ENCODE measurements at places on chromosomes 12 and 14. TPM values are rescaled to one million over a fixed set of nuclear protein-coding genes. Genes with fewer than 3 reads are reported as not detected.

- DNase-seq: peak; percentile 76
Measured at GRCh38 chr14:89417465-89418225, 612 bp upstream of the FOXN3 start.

GRCh38 chr14:38389681-38390080, 133.8 kb upstream of the CLEC14A start:
- DNase-seq: no peak

- no peak for DNase-seq
Measured at GRCh38 chr14:84482256-84483071, 1047.5 kb upstream of the FLRT2 start.

DNA sequence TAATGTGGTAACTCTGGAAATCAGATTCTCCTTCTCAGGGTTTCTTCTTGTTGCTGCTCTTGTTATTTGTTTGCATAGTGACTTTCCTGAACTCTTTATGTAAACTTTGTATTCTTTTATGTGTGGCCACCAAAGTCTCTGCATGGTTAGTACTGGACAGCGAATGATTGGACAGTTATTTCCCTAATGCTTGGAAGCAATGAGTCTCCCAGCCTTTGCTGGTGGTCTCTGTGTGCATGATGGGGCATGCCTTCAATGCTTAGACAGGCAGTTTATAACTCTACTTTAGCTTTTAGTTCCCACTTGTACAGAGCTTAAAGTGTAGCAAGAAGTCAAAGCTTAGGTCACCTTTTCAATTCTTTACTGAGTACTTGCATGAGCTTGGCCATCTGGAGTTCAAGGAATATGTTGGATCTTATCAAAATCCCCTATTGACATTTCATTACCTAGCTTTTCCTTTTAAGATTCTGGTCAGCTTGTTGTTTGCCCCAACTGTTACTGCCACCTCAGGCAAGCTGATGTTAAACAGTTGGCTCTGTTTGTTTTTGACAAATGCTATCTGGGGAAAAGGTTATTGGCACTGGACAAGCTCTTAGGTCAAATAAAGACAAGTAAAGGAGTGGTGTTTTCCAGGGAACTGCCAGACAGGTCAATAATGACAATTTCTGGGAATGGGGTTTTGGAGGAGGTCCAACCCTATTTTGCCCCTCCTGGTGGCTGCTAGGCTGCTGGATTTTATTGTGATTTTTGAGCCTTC, 12.3 kb downstream of the CCDC91 start:
- peak; percentile 76 for DNase-seq

DNA sequence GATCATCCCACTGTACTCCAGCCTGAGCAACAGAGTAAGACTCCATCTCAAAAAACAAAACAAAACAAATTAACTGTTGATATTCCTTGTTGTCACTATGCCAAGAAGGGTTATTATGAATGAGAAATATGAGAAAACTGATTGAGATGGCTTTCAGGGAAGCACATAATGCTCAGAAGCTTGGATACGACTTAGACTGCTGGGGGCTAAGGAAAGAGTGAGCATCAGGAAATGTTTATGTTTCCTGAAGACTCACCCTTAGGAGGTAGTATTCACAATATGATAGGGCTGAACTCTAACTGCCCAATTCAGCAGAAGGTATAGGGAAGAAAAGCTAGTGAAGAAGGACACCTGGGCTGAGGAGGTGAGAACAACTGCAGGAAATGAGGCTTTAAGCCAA, 6.3 kb downstream of the STYK1 start:
- DNase-seq: no peak

- peak; percentile 25 for DNase-seq
Measured at GRCh38 chr14:50040401-50040775, 76.0 kb downstream of the VCPKMT start.

GRCh38 chr12:43444940-43445564, 107.0 kb downstream of the ADAMTS20 start:
- DNase-seq: peak; percentile 70

GRCh38 chr12:93379981-93380361, 2.2 kb downstream of the NUDT4 start:
- no peak for DNase-seq

DNA sequence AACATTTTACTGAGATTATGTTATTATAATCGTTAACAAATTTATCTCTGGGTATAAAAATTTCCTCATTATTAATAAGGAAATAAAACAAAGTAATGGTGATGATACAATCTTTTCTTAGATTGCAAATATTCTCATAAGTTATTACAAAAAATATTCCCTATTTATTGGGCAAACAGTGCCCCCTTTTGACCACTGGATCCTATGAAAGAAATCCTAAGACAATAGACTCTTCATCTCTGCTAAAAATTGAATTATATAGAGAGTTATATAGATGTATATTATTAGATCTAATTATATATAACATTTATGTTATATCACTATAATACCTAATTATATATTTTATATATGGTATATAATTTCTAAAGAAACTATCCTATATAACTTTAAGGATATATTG, 94.2 kb upstream of the FGD4 start:
- DNase-seq: no peak

DNA sequence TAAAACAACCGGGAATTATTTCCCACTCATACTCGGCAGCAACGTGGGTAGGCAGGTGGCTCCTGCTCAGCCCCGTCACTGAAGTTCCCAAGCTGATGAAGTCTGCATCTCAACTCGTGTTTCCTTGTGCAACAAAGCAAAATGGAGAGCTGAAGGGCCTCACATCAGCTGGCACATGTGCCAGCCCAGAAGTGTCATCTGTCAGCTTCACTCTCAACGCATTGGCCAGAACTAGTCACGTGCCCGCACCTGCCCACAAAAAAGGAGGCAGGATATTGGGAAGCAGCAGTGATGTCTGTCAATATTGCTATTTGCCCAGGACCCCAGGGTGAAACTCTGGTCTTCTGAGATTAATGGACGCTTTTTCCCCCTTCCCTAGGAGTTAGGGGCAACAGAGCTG, 344.0 kb downstream of the BCL11B start:
- no peak for DNase-seq

DNA sequence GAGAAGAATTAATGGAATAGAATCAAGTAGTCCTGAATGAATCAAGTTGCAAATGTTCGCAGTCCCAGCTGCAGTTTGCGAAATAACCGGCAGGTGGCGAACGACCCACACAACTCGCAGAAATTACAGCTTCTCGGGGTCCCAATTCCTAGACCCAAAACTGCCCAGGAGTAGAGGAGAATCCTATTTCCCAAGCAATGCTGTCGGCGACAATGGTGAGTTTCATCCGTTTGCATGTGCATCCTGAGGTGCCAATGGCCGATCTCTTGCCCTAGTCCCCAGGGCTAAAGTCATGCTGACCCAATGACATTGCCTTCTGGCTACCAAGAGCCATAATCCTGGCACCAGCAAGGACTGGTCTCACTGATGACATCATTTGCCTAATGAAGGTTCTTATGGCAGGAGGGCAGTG, 8.5 kb upstream of the ASCL1 start:
- peak; percentile 55 for DNase-seq

DNA sequence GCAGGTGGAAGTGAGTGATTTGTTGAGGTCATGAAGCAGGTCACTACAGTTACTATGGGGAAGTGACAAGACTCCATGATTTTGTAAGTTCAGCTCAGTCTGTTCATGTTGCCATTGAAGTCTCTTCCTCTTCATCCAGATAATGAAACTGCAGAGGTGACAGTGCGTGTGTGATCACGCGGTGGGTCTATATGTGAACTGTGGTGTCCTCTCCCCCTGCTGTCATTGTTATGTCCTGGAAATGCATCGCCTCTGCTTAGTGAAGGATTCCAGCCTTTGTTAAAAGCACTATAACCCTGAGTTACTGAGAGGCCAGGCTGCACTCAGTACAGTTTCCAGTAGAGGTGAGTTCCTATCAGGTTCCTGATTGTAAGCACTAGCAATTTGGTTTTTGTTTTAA, 216.2 kb upstream of the RMST start:
- no peak for DNase-seq

DNA sequence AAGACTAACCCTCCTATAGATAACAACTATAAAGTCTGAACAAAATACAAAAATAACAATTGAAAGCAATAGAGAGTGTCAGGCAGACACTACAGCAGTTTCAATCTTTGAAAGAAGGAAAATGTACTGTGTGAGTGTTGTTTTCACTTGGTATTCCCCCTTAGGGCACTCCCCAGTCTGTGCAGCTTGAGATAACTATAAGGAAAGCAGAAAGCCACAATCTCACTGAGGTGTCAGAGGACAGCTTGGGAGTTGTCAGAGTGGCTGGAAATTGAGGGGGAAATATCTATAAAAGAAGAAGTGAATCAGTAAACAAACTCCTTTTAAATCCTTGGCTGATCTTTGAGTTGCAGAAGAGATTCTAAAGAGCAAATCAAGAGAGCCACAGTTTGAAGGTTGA, 364.8 kb downstream of the NELL2 start:
- DNase-seq: no peak

DNA sequence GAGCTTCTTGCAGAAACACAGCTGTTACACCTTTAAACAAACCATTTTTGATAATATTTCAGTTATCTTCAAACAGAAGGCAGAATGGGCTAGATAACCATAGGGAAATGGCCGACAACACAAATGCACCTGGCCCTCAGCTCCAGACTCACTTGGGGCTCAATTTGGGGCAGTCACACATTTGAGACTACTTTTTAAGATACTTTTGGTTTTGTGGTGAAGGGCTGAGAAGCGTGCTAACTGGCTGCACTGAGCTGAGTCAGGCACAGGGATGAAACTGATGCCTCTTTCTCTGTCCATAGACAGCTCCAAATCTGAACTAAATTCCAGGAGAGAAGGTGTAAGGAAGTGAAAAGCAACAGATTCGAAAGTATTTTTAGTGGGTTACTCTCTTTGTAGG, 18.5 kb upstream of the GRIP1 start:
- DNase-seq: no peak

DNA sequence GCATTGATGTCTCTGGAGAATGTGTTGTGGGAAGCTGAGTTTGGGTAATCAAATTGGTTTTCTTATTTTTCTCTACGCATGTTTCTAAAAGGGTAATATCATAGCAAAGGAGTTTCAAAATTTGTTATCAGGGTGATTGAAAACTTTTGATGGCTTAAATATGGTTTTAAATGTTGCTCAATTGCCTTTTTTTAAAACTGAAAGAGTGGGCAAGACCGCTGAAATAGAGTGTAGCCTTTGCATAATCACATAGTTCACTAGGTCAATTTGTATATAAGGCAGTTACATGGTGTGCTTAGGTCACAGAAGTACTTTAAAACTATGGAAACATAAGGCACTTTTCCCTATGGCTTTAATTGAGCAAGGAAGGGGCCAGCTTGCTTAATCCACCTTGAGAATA, 167.4 kb downstream of the SNAPC1 start:
- DNase-seq: no peak

- DNase-seq: no peak
Measured at GRCh38 chr14:25220514-25220913, 170.6 kb upstream of the STXBP6 start.

Gene CLEC9A
- total RNA-seq: 0.26 TPM

Gene KRT6B
- total RNA-seq: not detected

Gene RTL1
- total RNA-seq: not detected

Gene RNF212B
- not detected for total RNA-seq

Gene ALG10
- 8.0 TPM for total RNA-seq

Gene NDRG2
- 178 TPM for total RNA-seq

Gene KRT85
- not detected for total RNA-seq

Gene INHBC
- total RNA-seq: not detected

Gene PLEKHG7
- 0.33 TPM for total RNA-seq

All from body of pancreas (tissue), 4 donors.